Activated CD4-positive, alpha-beta T cell treated with anti-CD3 and anti-CD28 coated beads, Interleukin-2, amount 50 U/mL, for 1 hour (primary cell): ENCODE measurements at places on chromosomes 4 and X.
A peak's percentile ranks its signal among the peaks of the same experiment; 100 is the strongest.

DNA sequence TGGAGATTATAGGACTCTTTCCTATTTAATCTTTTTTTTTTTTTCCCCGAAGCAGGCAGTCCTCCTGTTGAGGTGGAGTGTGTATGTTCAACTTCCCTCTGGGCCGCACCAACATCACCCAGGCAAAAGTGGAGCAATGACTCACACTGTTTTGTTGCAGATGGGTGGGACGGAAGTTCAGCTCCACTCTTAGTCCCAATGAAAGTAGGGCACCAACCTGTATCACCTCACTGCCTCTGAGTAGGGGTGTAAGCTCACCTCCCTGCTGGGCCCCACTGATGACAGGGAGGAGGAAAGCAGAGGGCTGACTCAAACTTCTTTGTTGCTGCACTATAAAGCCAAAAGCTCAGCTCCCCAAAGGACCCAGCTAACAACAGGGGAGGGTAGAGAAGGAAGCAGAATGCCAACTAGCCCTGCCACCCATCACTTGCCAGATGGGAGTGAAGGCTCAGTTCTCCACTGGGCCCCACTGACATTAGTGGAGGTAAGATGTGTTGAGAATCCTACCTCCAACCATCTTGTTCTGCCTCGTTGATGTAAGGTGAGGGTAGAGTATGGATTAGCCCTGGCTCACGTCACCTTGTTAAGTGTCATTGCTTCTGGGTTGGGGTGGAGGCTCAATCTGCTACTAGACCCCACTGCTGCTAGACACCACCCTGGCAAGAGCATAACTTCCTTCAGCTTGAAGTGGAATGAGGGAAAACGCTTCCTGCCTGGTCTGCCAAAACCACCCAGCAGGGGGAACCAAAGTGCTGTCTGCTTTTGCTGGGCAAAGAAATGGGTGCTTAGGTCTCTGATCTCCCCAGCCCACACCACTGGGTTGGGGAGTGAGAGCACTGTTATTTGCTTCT lies 14.1 kb downstream of the RPS6KA3 start:
- peak; percentile 71 for DNase-seq

DNA sequence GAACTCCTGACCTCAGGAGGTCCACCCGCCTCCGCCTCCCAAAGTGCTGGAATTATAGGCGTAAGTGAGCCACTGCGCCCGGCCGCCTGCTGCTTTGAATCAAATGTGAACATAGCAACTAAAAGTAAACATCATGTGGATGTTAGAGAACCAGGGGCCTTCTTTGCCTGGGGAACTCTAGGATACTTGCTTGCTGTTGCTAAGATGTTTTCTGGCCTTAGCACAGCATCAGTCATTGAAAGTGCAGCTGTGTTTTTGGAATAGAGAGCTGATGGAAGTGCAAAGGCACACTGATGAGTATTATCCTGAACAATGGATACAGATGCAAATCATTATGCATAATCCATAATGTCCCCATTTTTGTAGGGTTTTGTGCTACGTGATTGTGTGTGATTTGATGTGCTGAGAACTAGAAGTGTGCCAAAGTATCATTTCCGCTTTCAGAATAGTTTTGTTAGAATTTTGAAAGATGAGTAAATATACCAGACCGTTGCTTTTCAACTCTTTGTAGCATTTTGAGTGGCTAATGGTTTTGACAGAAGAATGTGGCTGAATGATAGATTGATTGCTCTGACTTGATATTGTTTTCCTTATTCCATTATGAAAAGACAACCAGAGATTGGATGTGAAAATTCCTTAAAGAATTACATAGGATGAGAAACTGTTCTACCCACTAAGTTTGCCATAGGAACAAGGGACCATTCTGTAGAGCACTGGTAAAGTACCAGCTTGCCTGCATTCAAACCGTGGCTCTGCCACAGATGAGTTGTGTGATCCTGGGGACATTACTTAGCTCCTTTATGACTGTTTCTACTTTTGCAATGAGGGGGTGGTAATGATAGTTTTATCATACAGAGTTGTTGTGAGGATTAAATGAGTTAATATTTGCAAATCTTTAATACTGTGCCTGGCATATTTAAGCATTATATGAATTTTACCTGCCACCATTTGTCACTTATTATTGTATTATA lies 74.7 kb downstream of the REPS2 start:
- DNase-seq, result no peak

DNA sequence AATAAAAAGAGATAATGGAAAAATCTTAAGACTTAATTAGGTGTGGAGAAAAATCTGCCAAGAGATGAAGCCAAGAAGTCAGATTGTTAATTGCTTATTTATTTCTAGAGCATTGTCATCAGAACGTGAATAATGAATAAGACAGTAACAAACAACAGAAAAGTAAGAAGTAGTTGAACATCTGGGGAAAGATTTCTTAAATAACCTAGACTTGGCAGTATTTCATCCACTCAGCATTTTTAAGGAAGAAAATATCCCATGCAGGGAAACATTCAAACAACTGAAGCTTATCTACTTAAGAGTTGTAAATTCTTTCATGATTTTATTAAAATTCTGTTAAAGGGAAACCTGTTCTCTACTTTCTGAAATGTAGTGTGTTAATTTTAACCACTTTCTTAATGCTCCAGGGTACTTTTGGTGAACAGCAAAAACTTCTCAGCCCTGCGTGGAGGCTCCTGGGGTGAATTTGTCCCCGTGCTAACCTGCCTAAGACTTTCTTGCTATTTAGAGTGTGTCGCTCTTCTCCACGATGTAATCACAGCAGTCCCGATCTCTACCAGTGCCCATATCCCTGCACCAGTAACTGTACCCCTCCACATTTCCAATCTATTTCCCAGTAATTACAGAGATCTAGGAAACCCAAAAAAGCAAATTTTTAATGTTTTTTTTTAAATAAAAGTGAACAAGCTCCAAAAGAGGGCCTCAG lies 124.6 kb downstream of the CORIN start:
- DNase-seq, result no peak

DNA sequence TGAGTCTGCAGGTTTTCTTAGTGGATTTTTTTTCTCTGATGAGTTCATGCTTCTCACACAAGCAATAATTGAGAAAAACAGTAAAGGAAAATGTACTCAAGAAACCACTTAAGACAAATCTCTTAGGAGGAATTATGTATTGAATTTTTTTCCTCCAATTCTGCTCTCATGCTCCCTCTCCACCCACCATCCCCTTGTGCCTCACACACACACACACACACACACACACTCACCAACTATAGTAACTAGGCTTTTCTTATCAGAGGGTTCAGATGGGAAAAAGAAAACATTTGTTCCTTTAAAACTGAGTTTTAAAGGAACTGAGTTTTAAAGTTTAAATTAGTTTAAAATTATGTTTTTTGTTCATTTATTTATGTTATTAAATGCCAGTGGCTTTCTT lies 47.0 kb upstream of the ANXA10 start:
- DNase-seq, result no peak

GRCh38 chr4:8103421-8104390 lies 54.9 kb downstream of the ABLIM2 start:
- no peak for DNase-seq

GRCh38 chrX:53376888-53377287 lies 45.6 kb downstream of the SMC1A start:
- no peak for DNase-seq

- DNase-seq, result no peak
Observed at GRCh38 chrX:123851079-123851478, 8.8 kb upstream of the XIAP start.

GRCh38 chr4:53307819-53308780 lies 57.8 kb downstream of the SCFD2 start:
- no peak for DNase-seq

DNA sequence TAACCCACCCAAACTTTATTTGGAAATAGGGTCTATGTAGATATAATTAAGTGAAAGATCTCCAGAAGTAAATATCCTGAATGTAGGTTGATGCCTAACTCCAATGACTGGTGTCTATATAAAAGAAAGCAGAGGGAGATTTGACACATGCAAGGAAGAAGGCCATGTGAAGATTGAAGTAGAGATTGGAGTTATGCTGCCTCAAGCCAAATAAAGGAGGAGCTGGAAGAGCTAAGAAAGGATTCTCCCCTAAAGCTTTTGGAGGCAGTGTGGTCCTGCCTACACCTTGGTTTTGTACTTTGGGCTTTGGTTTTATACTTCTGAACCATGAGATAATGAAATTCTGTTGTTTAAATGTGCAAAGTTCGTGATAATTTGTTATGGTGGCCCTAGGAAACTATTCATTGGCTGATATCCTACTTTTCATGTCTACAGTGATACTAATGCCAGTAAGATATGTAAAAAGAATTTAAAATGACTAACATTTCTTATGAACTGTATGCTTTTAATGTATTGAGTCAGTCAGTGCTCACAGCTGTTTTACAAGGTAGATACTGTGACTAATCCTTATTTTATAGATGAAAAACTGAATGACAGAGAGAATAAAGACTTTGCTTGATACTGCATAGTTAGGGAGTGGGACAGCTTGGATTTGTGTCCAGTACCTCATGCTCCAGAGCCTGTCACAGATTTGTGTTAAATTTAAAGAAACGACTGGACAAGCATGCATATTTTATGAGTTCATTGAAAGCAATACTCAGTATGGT lies 5.9 kb upstream of the RAB40AL start:
- DNase-seq, result no peak

- DNase-seq, result no peak
Observed at GRCh38 chrX:13699183-13699826, 10.4 kb downstream of the RAB9A start.

DNA sequence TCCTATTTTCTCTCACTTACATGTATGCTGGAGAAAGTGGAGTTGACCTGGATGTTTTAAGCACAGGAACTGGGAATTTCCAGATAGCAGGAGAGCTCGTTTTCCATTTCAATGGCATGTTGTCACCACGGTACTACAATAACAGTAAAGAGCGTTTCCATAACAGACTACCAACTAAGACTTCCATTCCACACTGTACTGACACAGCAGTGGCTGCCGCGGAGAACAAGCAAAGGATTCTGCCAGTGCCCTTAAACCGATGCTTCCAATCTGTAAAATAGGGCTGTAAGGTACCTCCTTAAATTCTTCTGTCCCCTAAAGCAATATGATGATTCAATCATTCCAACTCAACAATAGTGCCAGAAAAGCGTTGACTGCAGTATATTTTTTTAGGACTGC lies 143.9 kb downstream of the KLHL13 start:
- no peak for DNase-seq

- DNase-seq, result no peak
Observed at GRCh38 chrX:154779261-154779660, 16.6 kb downstream of the DKC1 start.

DNA sequence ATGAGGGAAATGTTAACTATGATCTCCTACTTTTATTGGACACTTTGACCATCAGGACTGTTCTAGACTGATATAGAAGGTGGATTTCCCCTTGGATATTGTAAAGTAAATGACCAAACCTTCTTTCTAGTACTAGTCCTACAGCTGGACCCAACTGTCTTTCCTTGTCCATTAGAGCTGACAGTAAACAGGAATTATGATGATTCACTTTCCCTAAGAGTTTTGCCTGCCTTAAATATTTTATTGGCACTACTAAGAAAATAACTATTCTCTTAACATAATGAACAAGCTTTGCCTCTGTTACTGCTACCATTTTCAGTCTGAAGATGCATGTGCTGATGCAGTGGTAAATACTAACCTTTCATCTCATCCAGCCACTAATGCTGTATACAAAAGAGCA lies 915.4 kb downstream of the CENPC start:
- no peak for DNase-seq

DNA sequence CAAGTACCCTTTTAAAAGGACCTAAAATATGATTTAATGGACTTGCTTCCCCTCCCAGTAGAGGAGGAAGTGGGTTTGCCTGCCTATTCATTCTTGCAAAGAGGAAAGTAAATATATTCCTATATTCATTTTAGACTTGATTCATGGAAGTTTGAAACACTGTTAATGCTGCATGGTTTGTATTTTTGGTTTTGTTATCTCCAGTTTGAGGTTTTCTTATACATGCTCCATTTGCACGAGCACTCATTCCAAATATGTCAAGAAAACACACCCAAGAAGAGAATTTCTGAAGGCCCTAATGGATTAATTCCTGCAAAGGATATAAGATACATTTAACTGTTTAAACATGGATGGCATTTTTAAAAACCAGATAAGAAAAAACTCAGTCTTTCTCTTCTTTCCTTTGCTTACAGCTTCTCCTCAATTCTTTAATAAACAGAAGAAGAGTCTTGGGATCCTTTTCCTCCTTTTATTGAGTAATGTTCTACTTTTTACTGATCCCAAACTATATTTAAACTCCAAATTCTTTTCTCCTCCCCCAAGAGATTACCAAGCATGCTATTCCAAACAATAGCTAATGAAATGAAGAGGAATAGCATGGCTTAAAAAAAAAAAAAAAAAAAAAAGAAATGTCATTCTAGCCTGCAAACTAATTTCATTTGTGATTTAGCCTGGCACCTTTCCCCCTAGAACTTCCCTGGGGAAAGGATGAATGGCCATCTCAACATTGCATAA lies 54.6 kb upstream of the LDB2 start:
- no peak for DNase-seq

- DNase-seq, result peak; percentile 24
Observed at GRCh38 chr4:7335344-7336066, 99.2 kb downstream of the PSAPL1 start.

DNA sequence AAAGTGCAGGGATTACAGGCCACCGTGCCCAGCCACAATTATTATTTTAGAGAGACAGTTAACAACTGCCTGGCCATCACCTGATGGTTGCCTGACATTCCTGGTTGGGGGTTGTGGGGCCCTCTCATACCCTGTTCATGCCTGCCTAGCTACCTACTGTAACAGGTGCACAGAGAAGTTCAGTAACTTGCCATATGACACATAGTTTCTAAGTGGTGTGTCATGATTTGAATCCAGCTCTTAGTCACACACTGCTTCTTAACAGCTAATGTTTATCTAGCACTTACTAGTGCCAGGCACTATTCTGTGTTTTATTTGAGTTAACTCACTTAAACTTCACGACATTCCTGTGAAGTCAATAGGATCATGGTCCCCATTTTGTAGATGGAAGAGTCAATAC lies 122.7 kb upstream of the JADE1 start:
- no peak for DNase-seq

GRCh38 chrX:147183161-147183560 lies 368.6 kb upstream of the CXorf51A start:
- no peak for DNase-seq

- no peak for DNase-seq
Observed at GRCh38 chrX:39322496-39322895, 521.2 kb downstream of the MID1IP1 start.

GRCh38 chrX:5236749-5237148 lies 991.9 kb downstream of the NLGN4X start:
- no peak for DNase-seq

- no peak for DNase-seq
Observed at GRCh38 chr4:5572114-5572513, 136.2 kb downstream of the EVC2 start.

DNA sequence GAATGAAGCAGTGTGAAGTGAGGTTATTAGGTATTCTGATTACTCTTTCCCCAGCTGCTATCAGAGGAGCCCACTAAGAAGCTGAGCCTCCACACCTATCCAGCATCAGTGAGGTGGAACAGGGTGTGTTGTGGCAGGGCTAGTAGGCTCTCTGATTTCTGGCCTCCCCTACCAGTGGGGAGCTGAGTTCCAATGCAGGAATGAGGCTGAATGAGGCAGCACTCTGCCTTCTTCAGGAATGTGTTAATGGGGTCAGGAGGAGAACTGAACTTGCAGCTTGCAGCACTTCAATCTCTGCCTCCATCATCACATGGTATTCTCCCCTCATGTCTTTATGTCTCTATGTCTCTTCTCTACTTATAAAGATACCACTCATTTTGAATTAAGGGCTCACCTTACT lies 26.9 kb downstream of the SOX3 start:
- DNase-seq, result no peak

- DNase-seq, result no peak
Observed at GRCh38 chr4:3349116-3349515, 56.3 kb downstream of the RGS12 start.
